Effector CD4-positive, alpha-beta T cell (primary cell): ENCODE measurements at places on chromosomes 16 and 17.

DNA sequence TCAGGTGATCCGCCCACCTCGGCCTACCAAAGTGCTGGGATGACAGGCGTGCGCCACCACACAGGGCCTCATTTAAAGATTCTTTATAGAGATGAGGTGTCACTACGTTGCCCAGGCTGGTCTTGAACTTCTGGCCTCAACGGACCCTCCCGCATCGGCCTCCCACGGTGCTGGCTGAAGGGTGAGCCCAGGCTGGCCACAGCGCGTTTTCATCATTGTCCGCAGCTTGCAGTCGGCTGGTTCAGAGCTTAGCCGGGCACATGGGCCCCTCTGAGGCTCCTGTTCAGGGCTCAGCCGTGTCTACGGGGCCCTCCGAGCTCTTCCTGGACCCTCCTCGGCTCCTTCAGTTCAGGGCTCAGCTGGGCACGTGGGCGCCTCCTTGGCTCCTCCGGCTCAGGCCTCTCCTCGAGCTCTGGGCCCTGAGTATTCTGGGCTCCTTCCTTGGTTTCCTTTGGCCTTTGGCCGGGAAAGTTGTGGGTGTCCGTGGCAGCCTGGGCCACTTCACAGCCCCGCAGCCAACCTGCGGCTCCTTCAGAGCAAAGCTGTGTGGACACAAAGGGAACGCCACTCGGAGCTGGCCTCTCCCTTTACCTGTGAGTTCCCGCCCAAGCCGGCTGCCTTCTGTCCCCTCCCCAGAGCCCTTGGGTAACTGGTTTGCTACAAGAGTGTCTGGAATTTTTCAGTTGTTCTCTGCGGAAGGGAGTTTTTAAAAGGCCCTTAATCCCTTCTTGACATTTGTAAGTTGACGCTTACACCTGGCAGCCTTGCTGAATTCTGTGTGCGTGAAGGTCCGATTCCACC lies 1.2 kb upstream of the MSLN start:
- DNase-seq: no peak

GRCh38 chr16:77509796-77510195 lies 75.0 kb upstream of the ADAMTS18 start:
- DNase-seq: no peak

DNA sequence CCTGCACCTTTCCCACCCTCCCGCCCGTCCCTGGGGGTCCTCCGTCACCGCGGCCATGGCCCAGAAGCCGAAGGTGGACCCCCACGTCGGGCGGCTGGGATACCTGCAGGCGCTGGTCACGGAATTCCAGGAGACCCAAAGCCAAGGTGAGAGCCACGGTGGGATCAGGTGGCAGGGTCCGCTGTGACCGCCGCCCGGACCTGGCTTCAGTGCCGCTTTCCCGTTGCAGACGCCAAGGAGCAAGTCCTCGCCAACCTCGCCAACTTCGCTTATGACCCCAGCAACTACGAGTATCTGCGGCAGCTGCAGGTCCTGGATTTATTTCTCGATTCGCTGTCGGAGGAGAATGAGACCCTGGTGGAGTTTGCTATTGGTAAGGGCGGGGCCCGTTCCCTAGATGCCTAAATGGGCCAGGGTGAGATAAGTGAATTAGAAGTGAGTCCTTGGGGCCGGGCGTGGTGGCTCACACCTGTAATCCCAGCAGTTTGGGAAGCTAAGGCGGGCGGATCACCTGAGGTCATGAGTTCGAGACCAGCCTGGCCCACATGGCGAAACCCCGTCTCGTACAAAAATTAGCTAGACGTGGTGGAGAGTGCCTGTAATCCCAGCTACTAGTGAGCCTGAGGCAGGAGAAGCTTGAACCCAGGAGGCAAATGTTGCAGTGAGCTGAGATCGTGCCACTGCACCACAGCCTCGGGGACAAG lies 617 bp downstream of the ARMC7 start:
- DNase-seq: no peak

DNA sequence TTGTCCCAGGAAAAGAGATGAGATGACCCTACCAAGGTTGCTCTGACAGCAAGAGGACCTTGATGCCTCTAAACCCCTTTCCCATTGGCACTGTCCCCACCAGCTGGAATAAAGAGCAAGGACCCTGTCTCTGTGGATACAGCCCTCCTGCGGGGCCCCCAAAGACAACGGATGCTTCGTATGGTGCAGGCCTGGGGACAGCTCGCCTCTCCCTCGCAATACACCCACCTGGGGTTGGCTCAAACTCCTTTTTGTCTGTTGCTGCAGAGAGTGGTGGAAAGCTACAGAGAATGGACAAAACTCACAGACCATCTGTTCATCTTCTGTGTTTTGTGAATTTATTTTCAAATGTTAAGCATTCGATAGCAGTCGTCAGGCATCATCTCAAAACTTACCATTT lies 27.6 kb upstream of the CACNG3 start:
- no peak for DNase-seq

- no peak for DNase-seq
Measured at GRCh38 chr17:19755392-19755791, 7.3 kb upstream of the ALDH3A1 start.

DNA sequence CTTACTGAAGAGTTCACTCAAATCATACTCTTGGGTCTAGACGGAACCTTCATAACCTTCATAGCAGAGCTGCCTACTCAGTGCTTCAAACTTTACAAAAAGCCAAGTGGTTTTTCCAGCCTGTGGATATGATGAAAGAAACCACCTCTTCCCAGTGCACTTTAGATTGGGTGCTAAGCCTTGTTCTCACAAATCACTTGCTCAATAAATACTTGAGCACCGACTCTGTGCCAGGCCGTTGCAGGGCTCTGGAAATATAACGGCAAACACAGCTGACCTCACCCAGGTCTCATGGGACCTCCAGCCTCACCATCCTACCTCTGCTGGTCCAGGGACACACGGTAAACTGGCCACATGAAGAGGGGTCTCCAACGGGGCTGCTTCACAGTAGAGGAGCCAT lies 35.7 kb downstream of the CDRT4 start:
- DNase-seq: no peak

GRCh38 chr17:59084154-59084553 lies 22.5 kb downstream of the TRIM37 start:
- no peak for DNase-seq

- no peak for DNase-seq
Measured at GRCh38 chr17:8611619-8612298, 18.8 kb downstream of the MYH10 start.

GRCh38 chr17:63511331-63511730 lies 11.8 kb upstream of the KCNH6 start:
- no peak for DNase-seq

DNA sequence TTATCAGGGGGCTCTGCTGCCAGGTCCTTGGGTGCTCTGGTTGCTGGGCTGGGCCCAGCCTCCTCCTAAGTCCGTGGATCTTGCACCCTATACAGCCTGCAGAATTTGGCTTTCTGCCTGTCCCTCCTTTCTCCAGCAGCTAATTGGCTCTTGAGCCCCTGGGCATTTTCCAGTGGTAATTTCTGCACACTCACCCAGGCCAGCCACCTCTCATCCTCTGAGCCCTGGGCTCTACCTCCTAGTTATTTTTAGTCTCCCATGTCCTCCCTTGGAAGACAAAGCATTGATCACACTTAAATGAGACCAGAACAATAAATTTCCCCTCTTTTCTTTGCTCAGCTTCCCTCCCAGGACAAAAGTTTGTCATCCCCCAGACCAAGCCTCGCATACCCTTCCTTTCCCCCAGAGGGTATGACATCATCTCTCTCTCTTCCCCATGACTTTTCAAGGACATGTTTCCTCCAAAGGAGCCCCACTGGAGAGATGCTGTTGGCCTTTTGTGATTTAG lies 38.1 kb downstream of the C17orf75 start:
- DNase-seq: no peak

DNA sequence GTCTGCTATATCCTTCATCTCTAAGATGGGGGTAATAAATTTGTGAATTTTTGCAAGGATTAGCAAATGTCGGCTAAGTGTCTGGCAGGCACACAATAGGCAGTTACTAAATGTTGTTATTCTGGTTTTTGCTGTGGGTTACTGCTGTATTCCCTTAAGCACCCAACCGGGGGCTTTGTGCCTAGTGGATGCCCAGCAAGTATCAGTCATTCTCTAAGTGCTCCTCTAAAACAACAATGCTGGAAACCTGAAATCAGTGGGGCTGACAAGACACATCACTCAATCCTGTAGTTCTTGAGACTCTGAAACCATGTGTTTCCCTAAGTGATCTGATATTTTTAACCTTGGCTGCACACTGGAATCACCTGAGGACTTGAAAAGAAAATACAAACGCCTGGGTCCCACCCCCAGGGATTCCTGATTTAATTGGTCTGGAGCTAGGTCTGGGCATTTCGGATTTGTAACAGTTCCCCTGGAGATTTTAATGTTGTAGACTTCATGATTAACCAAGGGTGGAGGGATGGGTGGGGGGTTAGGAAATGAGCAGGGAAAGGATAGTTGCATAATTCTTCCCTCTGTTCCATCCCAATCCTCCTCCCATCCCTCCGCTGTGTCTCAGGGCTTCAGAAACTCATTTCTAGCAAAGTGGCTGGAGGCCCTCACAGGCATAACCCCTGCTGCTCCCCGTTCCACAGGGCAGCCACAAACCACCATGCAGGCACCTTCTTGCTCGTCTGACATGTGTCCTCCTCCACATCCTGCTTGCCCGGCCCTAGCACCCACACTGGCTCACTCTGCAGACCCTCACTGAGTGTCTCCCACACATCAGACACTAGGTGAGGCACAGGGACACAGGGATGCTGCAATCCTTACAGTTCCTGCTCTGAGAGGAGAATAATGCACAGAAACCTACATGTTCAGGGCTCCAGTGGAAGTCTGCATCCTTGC lies 61.7 kb upstream of the LYRM9 start:
- no peak for DNase-seq

DNA sequence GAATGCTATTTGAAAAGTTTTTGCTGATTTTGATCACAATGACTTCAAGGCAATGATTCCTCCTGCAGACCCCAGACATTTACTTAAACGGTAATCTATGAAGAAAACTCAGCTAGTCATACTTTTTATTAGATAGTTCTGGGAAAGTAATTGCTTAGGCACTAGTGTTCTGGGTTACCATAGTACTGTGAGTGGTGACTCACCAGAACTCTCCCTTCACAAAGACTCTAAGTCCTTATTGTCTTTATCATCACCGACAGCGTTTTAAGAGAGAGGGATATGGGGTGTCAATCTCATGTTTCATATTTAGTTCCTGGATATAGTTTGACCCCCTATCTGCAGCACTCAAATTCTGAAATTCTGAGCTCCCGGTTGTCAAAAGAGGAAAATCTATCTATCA lies 43.0 kb upstream of the CDH8 start:
- no peak for DNase-seq

GRCh38 chr17:82889496-82890338 lies 49.9 kb upstream of the ZNF750 start:
- DNase-seq: no peak

DNA sequence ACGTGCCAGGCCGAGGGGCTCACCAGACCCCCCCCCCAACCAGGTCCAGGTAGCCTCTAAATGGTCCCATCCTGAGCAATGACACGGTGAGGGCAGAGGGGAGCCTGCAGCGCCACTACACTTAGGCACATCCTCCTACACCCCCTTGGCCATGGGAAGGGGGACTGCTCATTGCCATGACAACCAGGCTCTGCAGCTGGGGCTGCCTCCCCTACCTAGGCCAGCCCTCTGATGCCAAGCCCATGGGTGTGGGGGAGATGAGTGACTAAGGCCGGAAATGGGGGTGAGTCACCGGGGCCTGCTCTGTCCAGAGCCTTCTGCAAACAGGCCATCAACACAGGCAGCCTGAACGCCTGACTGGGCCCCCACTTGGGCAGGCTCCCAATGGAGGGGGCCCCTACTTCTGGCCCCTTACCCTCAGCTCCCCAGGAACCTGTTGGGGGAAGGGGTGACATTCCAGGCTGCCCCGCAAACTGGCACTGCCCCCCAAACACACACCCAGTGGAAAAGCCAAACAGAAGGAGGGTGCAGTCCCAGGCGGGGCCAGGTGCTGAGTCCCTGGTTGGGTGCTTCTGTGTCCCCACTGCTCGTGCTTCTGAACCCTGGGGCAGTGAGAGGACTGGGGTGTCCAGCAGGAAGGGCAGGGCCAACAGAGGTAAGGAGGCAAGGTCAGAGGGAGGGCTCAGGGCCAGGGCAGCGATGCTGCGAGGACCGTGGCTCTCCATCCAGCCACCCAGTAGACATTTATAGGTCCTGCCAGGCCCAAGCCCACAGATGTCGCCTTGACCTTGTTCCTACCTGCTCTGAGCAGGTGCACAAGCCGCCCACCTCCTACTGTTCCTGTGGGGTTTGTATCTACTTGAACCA lies 8.2 kb downstream of the PLCD3 start:
- DNase-seq: no peak

GRCh38 chr17:44324092-44324570 lies 492 bp downstream of the SLC25A39 start:
- no peak for DNase-seq

- DNase-seq: no peak
Measured at GRCh38 chr17:44989552-44990138, 21.5 kb upstream of the C1QL1 start.

DNA sequence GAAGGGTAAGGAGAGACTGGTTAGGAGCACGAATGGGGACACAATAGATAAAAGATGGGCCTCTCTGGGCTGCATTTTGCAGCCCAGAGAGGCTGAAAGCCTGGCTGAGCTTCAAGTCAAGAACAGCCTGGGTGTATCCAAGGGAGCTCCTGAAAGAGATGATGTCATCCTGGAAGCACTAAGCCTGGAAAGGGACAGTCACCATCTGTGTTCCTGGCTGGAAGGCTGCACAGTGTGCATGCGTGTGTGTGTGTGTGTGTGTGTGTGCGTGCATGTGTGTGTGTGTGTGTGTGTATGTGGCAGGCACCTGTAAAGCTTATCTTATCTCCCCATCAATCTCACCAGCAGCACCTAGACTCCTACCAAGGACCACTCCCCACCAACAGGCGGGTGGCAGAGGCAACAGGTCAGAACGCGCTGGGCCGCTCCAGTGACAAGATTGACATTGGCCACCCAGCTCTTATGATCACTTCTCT lies 44.1 kb downstream of the COG7 start:
- no peak for DNase-seq

DNA sequence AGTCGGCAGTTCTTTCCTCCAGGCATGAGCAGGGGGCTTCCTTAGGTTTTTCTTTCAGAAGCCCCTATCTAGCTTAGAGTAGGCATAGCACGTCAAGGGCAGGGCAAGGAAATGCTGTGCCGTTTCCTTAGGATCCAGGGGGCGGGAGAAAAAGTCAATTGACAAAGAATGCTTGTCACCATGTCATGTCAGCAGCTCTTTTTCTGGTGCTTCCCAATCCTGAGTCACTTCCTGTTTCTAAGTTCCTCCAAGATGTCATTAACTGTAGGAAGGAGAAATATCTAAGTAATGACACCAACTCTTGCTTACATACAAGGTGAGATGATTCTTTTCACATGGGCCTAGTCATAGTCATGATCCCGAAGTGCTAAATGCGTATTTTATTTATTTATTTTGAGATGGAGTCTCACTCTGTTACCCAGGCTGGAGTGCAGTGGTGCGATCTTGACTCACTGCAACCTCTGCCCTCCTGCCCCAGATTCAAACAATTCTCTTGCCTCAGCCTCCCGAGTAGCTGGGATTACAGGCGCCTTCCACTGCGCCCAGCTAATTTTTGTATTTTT lies 35.2 kb downstream of the GJC1 start:
- no peak for DNase-seq
